ENCODE measurements at places on chromosomes 12 and 14. TPM values are rescaled to one million over a fixed set of nuclear protein-coding genes. Genes with fewer than 3 reads are reported as not detected.

GRCh38 chr14:105155681-105156413 lies 12.7 kb downstream of the JAG2 start:
- DNase-seq = no peak

GRCh38 chr12:104991565-104992128 lies 5.5 kb downstream of the NOPCHAP1 start:
- no peak for DNase-seq

DNA sequence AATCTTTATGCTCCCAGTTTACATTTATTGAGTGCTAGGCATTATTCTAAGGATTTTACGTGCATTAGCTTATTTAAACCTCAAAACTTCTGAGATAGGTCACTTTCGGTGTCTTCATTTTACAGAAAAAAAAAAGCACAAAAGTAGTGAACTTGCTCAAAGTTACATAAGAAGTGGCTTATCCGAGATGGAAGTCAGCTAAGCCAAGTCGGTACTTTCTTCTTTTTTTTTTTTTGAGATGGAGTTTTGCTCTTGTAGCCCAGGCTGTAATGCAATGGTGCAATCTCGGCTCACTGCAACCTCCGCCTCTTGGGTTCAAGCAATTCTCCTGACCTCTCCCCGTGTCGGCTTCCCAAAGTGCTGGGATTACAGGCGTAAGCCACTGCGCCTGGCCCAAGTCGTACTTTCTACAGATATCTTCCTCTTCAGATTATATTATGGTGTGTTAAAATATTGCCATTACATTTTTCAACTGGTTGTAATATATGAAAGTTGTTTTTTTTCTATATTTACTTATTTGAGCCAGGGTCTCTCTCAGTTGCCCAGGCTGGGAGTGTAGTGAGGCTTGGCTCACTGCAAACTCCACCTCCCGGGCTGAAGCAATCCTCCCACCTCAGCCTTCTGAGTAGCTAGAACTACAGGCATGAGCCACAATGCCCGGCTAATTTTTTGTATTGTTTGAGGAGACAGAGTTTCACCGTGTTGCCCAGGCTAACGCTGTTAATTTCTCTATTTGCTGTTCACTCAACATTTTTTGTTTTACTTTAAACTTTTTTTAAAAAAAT lies 8.9 kb downstream of the DPPA3 start:
- DNase-seq = no peak

DNA sequence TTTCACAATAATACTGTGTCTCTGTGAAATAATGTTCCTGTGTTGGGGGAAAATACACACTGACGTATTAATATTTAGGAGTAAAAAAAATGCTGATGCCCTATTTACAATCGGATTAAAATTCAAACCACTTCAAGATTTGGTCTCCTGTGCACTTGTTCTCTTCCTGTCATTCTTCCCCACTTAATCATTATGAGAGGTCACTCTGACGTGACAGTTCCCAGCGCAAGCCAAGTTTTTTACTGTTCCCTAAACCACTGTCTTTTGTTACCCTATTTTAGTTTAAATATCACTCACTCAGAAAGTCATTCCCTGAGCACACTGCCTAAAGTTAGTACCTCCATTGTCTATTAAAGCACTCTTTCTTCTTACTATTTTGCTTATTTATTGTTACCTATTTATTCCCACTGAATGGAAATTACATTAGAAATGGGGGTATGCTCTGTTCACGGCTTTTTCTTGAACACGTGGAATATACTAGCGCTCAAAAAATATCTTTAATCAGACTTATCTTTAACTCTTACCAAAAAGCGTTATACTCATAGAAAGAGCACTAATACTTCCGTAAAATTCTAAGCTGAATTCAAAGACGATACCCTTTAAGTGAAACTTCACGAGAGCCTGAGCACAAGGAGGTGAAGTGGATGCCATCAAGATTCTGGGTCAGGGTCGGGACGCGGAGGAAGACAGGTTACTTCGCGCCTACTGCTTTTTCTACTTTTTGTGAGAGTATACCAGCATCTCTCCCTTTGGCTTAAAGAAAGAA lies 670 bp upstream of the PSMA3 start:
- no peak for DNase-seq

- no peak for DNase-seq
Observed at GRCh38 chr12:132521712-132522292, 31.9 kb downstream of the FBRSL1 start.

DNA sequence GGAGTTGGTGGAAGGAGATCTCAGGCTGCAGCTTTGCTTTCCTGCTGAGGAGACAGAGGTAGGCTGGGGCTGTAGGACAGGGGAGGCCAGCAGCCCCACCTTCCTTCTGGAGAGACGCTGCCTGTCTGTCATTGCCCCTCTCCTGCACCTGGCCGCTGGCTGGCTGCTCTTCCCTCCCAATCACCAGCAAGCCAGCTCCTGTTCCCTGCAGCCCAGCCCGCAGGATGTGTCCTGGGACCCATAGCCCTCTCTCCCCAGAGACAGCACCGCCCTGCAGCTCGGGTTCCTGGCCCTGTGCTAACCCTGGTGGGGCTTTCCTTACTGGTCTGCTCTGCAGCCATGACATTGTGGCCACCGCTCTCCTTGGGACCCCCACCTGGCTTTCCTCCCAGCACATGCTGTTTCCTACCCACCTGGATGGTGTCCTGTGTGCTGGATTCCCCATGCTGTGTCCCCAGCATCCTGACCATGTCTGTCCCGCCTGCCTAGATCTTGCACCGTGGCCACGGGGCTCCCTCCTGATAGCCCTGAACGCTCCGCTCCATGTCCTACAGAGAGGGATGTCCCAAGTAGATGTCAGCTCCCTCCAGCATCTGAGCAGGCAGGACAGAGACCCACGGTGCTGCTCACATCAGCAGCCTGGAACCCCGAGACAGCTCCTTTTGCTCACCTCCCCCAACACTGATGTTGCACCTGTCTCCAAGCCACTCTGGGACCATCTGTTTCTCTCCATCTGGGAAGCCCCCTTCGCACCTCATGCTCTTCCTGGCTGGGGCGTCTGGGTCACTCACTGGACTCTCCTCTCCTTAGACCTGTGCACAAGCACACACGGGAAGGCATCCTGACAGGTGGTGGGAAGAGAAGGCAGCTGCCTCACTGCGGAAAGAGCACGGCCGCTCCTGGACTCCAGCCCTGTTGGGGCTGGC lies 1.1 kb upstream of the MTA1 start:
- DNase-seq = no peak

- DNase-seq = no peak
Observed at GRCh38 chr14:24079491-24080141, 8.3 kb downstream of the CPNE6 start.

DNA sequence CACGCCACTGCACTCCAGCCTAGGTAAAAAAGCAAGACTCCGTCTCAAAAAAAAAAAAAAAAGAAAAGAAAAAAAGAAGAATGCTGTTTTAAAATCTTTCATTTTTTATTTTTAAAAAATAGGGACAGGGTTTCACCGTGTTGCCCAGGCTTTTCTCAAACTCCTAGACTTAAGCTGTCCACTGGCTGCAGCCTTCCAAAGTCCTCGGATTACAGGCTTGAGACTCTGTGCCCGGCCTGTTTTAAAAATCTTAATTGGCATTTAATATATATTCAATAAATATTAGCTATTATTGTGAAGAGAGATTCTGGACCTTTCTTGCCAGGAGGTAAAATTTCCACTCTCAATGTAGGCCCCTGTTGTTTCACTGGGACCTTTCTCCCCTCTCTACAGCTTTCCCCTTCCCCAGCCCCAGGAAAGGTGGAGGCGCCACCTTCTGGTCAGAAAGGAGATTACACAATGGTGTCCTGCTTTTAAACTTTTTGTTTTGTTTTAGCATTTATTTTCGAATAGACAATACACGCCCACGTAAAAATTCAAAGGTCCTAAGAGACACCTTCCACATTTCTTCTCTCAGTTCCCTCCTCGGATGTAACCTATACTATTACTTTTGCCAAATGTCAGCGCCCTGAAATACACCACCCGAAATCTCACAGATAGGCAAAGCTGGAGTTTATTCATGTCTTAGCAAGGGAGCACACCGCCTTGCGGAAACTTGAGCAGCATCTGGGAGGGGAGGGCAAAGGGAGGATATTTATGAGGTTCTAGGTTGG lies 23.8 kb upstream of the PHC1 start:
- no peak for DNase-seq

DNA sequence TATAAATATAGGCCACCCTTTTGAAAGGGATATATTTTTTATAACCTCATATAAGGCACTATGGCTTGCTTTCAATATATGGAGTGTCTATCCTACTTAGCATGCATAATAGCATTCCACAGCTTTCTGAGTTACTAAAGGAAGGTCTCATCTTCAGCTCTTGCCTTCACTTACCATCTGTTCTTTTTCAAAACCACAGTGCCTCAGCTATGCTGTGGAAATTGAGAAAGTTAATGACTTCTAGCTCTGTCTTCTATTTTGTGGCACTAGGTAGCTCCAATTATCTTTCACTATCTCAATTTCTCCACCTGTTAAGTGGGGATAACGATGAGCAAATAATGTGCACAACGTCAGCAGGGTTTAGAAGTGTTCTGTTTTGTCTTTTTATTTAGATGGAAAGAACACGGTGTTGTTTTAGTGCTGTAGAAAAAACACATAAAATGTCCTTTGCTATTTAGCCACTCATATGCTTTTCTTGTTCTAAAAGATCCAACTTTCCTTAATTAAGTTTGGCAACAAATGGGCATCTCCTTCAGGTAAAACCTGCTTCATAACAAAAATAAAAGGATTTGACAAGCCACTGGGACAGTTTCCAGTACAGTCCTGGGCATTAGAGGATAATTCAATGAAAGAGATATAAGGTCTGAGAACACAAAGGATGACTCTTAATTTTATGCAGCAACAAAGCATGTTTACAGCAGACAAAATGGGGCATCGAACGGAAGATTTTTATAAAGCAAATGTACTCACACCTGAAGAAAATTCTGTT lies 462.0 kb upstream of the SYT1 start:
- no peak for DNase-seq

AQP5 gene
- total RNA-seq = not detected

HNF1A gene
- 14.4 TPM for total RNA-seq

IQSEC3 gene
- total RNA-seq = 2.3 TPM

CHD8 gene
- 69.1 TPM for total RNA-seq

TMED8 gene
- total RNA-seq = 7.7 TPM

CCDC38 gene
- total RNA-seq = not detected

CLEC2A gene
- total RNA-seq = not detected

GPD1 gene
- 1.9 TPM for total RNA-seq

STON2 gene
- total RNA-seq = 31.1 TPM

ABCB9 gene
- total RNA-seq = 8.2 TPM

CCDC177 gene
- total RNA-seq = not detected
